Smooth muscle cell of the brain vasculature (primary cell): ENCODE measurements at places on chromosomes 7 and 10.

- no peak for DNase-seq
Measured at GRCh38 chr10:34291466-34292193, 523.5 kb downstream of the PARD3 start.

GRCh38 chr7:90777465-90777864 is 181.3 kb downstream of the CDK14 start:
- DNase-seq: no peak

DNA sequence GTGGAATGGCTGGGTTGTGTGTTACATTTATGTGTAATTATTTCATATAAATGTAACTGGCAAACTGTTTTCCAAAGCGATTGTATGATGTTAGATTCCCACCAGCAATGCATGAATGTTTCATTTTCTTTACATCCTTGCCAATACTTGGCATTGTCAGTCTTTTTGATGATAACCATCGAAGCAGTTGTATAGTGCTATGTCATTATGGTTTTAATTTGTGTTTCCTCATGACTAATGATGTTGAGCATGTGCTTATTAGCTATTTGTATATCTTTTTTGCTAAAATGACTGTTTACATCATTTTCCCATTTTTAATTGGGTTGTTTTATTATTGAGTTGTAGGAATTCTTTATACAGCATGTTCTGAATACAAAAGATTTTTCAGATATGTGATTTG is 22.3 kb downstream of the AHCYL2 start:
- DNase-seq: no peak

DNA sequence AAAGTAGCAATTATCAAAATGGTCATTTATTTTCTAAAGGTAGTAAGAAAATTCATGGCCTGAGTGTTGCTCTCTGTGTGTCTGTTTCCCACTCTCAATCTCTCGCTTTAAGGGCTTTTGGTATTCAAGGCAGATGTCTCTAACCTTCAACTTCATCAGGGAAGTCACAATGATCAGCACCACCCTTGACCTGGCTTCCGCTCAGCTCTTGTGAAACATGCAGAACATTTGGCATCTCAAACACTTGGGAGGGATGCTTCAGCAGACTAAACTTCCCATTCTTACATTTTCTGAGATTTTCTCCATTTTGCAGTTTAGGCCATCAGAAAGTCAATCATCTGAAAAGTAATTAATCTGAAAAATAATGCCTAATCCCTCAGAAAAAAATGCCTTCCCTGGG is 129.8 kb downstream of the AOAH start:
- DNase-seq: no peak

- DNase-seq: no peak
Measured at GRCh38 chr10:8962249-8962648, 907.8 kb downstream of the GATA3 start.

- DNase-seq: no peak
Measured at GRCh38 chr7:12695965-12696364, 8.5 kb downstream of the ARL4A start.

DNA sequence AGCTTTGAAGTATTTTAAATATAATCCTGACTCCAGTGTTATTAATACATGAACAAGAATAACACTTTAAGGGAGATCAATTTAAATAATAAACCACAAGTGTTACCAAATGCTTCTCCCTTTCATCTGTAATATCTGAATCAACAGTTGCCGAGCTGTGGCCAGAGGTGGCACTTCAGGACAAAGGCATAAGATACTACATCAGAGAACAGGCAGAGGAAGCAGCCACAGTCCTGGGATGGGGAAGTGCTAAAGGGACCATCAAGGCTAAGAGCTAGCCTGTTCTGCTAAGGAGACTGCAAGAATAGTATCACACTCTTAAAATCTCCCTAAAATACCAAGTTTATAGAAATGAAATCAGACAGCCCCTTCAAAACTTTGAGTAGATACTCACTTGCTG is 378.2 kb upstream of the PRKCQ start:
- DNase-seq: no peak
